ENCODE measurements at places on chromosomes 7 and 10.

DNA sequence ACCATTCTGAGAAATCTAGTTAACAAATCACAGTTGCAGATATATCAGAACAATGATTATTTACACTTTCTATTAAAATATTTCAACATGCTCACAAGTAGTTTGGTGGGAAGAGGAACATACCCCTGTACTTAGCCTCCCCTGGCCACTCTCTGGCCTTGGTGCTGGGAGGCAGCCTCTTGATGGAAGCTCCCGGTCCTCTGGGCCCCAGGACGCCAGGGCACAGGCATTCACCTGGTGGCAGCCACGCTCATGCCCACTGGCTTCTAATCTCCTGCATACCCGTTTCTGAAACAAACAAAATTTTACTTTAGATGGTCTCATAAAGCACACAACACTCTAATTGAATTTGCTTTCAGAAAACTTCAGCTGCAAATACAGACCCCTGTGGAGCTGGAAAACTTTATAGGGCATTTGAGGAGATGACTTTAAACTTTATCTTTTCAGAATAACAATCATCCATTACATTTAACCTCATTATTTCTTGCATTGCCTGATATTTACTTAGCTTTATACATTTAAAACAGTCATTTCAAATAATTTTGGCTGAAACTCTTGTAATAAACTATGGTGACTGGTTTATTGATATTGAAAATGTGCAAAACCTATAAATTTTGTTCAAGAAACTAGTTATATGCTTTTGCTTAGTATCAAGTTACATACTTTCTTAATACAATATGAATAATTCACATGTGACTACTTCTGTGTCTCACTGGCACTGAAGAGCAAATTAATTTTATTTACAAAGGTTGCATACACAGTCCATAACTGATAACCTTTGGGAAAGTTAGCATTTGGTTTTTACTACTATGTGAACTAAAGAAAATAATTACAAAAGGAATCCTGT is 30.8 kb downstream of the C10orf143 start:
- DNase-seq = no peak

- no peak for DNase-seq
Measured at GRCh38 chr7:82235713-82236112, 207.9 kb downstream of the CACNA2D1 start.

DNA sequence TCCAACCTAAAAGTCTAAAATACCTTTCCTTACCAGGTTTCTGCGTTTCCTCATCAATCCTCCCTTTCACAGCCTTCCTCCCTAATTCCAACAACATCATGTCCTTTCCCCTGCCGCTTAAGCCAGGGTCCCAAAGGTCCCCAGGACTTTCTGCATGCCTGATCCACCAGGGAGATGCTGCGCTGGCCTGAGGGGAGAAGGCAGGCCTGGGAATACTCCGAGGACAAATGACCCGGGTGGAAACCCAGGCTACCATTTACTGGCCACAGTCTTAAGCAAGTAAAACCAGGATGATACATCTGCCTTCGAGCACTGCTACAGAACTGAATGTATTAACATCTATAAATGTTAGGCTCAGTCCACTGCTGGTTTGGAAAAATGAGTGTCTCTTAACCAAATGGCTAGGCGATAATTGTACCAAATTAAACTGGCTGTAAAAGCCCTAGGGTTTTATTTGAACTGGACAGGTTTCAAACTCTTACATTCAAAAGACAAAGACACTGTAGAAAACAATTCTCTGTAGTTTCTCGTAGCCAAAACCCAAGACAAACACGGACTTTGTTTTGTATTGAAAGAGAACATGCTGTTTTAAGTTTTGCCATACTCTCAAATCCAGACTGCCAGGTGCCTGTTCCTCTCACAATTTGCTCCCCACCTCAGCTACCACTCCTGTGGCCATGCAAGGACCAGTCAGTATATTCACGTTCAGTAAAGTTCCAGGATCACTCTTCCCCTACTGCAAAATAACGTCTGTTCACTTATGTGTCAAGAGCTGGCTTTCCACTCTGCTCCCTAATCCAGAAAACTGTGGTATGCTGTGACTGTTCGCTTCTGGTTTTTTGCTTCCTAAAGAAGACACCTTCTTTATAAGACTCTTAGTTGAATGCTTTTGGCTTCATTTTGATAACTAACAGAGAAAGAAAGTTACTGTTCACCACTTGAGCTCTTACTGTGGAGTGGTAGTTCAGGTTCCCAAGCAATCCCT is 145.7 kb downstream of the RNF216 start:
- no peak for DNase-seq

- DNase-seq = no peak
Measured at GRCh38 chr7:125828153-125828700, 898.6 kb upstream of the POT1 start.

DNA sequence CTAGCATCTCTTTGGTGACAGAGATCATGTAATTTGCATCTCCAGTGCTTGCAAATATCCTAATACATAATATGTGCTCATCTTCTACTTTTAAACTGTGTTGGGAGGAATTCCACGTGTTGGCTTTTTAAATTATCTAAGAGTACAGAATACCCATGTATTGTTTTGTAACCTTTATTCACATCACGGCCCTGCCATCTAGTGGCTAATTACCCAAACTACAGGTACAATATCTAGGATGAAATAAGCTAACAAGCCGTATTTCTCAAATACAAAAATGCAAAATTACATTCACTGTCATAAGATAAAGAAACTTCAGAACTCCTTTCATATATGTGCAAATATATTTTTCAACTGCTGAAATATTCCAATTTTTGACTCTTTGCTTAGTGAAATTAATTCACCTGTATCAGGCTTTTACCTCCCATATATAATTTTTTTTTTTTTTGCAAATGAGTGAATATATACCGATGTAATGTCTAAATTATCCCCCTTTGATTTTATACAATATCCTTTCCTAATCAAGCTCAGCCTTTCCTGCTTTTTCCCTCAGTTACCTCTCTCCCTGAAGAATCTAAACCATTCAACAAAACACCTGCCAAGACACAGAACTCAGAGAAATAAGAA is 30.3 kb upstream of the LSM8 start:
- DNase-seq = no peak

- no peak for DNase-seq
Measured at GRCh38 chr10:58775960-58776567, 263.4 kb downstream of the BICC1 start.

GRCh38 chr10:70227548-70228320 is 5.5 kb downstream of the PPA1 start:
- no peak for DNase-seq

DNA sequence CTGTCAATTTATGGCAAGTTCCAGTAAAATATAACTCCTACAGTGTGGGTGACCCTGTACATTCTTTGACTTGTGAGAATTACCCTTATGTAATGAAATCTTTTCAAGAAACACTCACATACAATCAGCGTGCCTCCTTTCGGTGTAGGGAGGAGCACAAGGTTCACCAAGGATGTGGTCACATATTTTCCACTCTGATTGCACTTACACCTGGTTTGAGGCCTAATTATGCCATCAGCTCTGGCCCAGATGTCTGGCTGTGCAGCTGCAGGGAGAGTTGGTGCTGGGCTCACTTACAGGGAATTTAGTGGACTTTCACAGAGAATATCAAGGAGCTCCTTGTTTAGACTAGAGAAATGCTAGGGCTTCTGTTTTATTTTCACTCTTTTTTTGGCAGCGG is 146.0 kb upstream of the STEAP4 start:
- no peak for DNase-seq
